ENCODE measurements at places on chromosomes 13 and 19.

DNA sequence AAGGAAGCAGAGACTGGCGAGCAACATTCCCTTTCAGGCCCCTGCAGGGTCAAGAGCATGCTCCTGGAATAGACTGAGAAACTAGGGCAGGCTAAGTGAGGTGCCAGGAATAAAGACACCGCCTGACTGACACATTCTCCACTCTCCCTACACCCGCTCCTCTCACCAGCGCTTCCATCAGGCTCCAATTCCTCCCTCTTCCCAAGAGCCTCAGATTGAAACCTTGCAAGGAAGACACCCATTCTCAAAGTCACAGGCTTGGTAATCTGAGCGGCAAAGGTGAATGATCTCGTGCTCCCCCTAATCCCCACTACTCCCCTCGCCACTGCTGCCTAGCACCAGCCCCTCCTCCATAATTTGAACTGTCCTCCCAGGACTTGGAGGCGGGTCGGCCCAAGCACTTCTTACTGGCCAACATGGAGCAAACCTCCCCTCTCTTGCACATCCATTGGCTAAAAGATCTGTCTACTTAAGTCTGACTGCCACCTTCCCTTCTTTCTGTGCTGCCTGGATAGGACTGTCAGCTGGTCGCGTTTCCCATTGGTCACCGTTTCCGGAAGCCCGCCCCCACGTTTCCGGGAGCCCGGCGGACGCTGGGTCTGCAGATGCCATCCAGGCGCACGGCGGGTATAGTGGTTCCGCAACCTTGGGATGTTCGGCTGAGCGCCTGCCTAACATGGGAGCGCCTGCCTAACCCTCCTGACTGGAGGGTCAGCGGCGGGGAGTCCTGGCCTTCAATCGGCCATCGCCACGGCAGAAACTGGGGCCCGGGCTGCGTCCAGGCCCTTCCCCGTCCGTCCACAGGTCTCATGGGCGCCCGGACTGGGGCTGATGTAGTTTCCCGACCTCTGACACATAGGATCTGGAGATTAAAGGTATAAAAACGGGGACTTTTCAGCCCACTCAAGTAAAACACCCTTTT is 33.6 kb downstream of the ZNF383 start:
- DNase-seq, result peak; percentile 91

DNA sequence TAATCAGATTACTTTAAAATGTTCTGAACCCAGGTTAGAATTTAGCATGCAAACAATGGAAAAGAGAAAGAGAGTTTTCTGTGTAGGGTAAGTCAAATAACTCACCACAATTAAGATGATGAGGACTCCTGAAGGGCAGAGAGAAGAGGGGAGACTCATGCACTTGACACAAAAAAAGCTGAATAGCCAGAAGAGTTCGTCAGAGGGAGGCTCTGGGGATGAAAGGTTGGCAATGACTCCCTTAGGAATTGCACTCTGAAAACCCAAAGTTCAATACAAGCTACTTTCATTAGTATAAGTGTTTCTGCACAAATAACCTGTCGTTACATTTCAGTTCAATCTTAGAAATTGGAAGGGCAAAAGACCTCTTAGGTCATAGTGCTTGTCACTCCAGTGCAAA is 434.4 kb upstream of the PCDH9 start:
- no peak for DNase-seq

GRCh38 chr13:97435323-97435722 is 1.4 kb downstream of the RAP2A start:
- no peak for DNase-seq

DNA sequence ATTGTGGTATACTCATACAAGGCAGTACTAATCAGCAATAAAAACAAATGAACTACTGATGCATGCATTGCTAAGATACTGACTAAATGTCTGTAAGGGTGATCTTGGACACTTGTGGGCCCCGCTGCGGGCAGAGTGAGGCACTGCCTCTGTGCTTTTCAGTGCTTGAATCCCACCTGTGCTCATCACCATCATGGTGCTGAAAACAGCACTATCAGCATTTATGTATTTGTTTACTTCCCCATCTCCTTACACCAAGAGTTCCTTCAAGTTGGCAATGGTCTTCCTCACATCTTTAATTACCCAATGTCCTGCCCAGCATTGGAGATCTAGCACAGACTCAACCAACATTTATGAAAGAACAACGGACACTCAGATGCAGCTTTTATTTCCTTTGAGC is 193.7 kb upstream of the RFC3 start:
- DNase-seq, result no peak

- no peak for DNase-seq
Observed at GRCh38 chr13:50355797-50356196, 340.6 kb downstream of the KCNRG start.

DNA sequence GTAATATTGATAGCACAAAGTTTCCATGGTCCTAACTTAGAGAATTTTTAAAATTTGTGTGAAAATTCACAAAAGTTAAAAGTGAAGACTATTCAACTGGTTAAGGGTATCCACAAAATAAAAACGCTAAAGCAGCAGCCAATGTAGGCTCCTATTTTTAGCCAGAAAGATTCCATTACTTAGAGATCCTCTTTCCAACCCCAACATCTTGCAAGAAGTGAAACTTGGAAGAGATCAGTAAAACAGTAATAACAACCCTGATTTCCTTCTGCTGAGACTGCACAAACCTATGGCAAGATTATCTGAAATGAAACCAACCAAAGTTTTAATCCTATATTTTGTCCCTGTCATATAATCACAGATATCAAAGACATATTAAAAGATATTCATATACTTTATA is 8.5 kb downstream of the TBC1D4 start:
- no peak for DNase-seq

DNA sequence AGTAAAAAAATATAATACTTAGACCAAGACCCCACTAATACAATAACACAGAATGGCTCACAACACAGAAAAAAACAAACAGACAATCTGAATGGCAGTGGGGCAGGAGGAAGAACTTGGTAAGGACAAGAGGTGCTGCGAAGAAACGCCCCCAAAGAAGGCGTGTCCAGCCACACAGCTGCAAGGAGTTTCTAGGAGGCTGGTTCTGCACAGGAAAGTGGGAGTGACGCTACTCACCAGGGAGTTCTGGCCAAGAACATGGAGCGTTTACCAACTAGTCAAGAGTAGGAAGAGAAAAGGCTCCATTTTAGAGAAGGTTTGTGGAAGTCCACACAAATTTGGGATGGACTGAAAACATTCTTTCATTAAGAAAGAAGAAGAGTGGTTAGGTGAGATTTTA is 95.3 kb upstream of the SLC15A1 start:
- no peak for DNase-seq

DNA sequence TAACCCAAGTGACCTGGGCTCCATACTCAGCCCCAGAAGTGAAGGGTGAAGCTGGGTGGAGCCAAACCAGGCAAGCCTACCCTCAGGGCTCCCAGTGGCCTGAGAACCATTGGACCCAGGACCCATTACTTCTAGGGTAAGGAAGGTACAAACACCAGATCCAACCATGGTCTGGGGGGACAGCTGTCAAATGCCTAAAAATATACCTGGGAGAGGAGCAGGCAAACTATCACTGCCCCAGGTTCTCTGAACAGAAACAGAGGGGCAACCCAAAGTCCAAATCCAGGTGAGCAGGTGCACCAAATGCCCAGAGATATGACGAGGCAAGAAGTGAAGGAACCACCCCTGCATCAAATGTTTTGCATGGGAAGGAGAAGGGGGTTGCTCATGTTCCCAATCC is 6.1 kb upstream of the CEACAM7 start:
- DNase-seq, result no peak

DNA sequence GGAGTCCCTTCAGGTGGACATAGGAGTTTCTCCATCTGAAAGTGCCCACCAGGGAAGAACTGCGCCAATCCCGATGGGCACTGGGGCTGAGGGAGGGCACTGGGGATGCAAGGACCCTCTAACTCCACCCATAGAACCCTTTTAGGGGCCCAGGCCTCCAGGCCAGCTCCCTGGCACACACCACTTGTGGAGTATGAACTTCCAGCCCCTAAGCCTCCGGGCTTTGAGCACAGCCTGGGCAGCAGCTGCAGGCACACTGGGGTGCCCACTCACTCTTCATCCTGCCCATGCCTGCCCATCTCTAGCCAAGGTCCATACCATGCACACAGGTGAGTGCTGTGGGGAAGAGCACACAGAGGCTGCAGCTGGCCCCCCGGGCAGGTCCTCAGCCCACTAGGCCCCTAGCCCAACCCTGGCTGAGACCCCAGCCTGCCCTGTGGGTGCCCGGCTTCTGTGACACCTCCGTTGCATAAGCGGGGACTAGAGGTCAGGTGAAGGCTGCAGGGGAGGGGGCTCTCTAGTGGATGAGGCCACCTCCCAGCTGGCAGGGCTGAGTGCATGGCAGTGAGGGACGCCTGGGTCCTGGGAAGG is 14.6 kb upstream of the SLC7A10 start:
- no peak for DNase-seq

DNA sequence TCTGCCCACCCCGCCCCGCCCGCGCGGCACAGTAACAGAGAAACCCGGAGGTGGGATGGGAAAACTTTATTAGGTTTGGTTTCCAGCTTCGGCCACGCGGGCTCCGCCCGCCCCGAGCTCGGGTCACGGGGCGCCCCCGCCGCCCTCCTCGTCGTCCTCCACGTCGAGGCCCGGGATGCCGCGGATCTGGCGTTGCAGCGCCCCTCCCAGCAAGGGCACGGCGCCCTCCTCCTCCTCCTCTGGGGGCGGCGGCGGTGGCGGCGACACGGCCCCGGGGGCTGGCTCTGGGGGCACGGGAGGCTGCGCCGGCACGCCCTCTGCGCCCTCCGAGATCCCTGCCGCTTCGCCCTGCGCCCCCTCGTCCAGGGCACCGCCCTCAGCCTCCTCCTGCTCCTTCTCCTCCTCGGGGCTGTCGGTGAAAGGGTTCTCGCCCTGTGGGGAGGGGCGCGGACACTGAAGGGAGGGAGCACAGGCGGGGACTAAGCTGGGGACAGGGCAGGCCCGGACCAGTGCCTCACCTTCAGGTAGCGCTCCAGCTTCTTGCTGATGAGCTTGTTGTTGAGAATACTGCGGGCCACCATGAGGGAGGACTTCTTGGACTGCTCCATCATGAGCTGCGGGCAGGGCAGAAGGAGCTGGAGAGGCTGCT is 536 bp upstream of the AKAP8 start:
- no peak for DNase-seq

- no peak for DNase-seq
Observed at GRCh38 chr13:41017159-41017558, 2.0 kb downstream of the ELF1 start.

- no peak for DNase-seq
Observed at GRCh38 chr19:49148044-49148682, 7.0 kb downstream of the HRC start.

GRCh38 chr13:110662777-110663443 is 43.0 kb downstream of the CARS2 start:
- peak; percentile 6 for DNase-seq

- no peak for DNase-seq
Observed at GRCh38 chr19:32662186-32662585, 12.8 kb downstream of the ANKRD27 start.

- peak; percentile 78 for DNase-seq
Observed at GRCh38 chr13:45879666-45880065, 28.1 kb upstream of the SIAH3 start.

DNA sequence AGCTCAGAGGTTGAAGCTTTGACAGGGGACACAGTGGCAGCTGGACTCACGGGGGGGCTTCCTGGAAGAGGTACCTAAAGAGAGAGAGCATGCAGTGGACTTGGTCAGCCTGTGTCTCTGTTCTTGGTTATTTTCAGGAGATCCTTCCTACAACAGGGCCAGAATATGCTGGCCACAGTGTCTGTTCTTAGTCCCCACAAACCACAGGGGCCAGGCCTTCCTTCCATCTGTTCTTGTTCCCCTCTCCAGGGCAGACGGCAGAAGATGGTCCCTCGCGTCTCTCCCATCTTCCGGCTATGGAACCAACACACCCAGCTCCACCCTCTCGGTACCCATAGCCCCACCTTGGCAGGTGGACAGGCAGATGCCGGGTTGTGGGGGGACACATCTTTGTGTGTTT is 24.8 kb downstream of the MAST3 start:
- no peak for DNase-seq

DNA sequence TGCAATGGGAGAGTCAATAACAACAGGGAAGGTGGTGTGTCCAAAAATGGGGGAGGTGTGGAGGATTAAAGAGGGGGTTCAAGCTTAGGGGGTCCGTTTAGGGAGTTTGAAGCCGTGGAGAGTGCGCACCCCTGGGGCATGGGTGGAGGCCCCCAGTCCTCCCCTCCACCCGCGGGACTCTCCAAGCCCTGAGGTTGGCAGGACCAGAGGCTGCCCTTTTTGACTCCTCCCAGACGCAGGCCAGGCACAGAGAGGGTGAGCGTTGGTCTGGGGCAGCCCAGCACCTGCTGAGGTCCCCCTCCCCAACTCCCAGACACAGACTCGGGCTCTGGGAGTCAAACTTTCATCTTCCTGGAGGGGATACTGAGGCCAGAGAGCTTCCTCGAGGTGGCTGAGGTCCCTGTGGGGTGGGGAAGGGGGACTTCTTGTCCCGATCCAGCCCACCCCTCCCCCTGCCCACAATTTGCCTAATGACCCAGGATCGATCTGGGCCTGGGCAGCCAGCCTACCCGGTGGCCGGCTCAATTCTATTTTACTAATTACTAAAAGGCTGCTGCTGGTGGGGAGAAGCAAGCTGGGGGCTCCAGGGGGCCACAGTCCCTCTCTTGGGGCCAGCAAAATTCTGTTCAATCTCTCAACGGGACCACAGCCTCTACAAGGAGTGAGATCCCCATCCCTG is 2.8 kb upstream of the ONECUT3 start:
- no peak for DNase-seq

- no peak for DNase-seq
Observed at GRCh38 chr13:44867825-44868224, 121.4 kb downstream of the NUFIP1 start.

- peak; percentile 94 for DNase-seq
Observed at GRCh38 chr19:18205200-18205892, 1.5 kb upstream of the RAB3A start.

DNA sequence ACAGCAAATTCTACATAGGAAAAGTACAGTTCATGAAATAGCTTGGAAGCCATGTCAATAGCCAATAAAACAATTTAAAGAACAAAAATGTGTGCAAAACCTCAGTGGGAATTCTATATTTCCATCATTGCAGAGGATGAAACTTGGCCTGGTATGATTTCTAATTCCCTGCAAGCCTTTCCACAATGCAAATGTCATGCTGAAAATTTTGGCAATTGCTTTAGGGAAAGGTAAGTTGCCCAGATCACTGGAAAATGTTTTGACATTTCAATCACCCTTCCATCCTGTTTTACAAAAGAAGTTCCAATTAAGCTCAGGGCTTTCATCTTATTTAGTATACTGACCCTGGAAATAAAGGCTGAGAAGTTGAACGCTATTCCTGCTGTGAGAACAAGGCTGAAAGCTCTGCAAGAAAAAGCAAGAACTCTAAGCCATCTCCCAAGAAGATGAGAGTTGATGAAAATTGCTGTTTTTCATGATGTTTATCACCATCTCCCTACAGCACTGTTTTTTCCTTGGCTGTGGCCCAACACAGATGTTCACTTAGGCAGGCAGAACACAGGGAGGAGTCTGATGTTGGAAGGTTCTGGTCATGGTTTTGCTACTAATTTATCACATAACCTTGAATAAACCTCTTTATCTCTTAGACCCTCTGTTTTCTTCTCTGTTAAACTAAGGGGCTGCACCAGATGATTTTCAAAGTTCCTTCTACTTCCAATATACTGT is 263.7 kb downstream of the KCTD12 start:
- no peak for DNase-seq

- DNase-seq, result no peak
Observed at GRCh38 chr13:91139232-91139631, 208.3 kb upstream of the MIR17HG start.

Data from cardiac septum (tissue), 1 donor.